T-helper 22 cell (primary cell): ENCODE measurements at places on chromosomes 16 and 17.
A peak's percentile ranks its signal among the peaks of the same experiment; 100 is the strongest.

- DNase-seq, result no peak
Measured at GRCh38 chr16:14284930-14285512, 213.9 kb downstream of the MRTFB start.

DNA sequence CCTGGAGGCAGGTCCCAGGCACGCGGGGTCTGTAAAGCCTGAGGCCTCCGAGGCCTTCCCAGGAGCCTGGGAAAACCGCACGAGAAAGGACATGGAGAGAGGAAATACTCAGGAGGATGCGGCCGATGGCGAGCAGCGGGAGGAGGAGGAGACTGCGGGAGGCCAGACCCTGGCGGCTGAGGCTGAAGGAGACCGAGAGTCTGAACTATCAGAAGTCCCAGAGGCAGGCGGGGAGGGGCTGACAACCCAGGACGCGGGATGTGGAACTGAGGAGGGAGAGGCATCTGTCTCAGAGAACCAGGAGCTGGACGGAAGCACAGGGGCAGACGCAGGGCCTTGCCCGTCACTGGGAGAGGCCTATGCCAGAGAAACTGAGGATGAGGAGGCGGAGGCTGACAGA, 2.4 kb downstream of the APOBR start:
- DNase-seq, result no peak

- no peak for DNase-seq
Measured at GRCh38 chr16:57999366-57999970, 1.0 kb downstream of the ZNF319 start.

- no peak for DNase-seq
Measured at GRCh38 chr16:52440248-52440647, 106.7 kb downstream of the TOX3 start.

GRCh38 chr17:9576521-9577372, at the start of gene CFAP52:
CFAP52 (plus strand) TSS chr17:9576642; CDS start chr17:9576696, 54 bp downstream.
- DNase-seq, result peak; percentile 59
